ENCODE measurements at places on chromosomes 3 and 15.

DNA sequence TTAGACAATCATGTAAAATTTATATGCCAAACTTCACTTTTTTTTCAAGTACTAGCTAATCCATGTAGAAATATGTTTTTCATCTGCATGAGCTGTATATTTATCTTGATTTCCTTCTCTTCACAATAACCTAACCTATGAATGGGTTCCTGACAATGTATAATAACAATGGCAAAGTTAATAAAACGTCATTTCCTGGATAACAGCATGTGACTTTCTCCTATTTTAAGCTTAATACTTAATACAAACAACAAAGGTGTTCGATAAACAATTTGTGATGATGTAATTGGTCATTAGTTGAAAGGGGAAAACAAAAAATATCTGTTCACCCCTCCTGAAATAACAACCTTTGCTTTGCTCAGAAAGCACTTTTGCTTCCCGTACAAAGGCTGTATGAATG lies 20.4 kb downstream of the CD200 start:
- no peak for DNase-seq

- DNase-seq: peak; percentile 94
Observed at GRCh38 chr3:117856354-117856753, 1146.8 kb downstream of the TUSC7 start.

- DNase-seq: peak; percentile 71
Observed at GRCh38 chr3:178436773-178437172, 99.5 kb upstream of the KCNMB2 start.

DNA sequence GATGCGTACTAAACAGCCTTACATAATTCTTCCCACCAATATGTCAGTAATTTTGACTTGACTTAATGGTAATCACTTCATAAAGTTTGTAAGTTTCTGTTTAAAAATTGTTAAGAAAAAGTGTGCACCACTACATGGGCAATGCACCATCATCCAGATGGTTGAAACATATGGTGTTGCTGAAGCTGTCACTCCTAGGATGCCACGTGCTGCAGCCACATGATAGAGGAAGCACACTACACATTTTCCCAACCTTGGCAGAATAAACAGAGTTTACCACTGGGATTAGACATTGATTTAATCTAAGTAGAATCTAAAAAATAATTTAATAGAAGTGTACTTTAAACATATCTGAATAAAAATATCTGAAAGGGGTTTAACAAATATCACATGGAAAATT lies 1209.9 kb downstream of the NSUN3 start:
- DNase-seq: no peak

DNA sequence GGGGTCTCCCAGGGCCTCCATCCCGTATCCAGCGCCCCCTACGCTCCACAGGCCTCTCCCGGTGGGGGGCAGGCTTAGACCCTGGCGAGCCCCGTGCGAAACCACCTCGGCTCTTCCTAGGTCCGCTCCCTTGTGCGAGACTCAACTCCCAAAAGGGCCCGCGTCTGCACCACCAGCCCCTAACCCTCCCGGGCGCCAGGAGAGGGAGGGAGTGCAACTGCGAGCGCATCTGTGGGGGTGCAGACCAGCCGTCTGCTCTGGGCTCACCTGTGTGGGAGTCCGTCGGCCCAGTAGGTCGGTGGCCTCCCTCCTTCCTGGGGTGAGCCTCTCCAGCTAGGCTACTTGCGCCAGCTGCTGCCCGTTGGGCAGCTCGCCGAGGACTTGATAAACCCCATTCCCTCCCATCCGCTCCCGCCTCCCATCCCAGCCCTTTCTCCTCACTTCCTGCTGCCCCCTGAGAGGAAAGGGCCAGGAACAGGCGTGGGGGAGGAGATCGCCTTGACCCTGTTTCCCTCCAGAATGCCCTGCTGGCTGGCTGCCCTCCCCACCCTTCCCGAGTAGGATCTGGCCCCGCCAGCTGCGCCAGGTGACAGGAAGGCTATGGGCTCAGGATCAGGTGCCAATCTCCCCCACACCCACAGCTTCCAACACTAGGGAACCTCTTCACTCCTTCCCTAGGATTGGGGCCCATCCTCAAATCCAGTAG lies at the start of gene HYAL2:
Gene HYAL2 (minus strand): TSS at position 360 of the 706 bp plus-strand sequence. CDS start 2,256 bp downstream, outside the sequence.
- no peak for DNase-seq

DNA sequence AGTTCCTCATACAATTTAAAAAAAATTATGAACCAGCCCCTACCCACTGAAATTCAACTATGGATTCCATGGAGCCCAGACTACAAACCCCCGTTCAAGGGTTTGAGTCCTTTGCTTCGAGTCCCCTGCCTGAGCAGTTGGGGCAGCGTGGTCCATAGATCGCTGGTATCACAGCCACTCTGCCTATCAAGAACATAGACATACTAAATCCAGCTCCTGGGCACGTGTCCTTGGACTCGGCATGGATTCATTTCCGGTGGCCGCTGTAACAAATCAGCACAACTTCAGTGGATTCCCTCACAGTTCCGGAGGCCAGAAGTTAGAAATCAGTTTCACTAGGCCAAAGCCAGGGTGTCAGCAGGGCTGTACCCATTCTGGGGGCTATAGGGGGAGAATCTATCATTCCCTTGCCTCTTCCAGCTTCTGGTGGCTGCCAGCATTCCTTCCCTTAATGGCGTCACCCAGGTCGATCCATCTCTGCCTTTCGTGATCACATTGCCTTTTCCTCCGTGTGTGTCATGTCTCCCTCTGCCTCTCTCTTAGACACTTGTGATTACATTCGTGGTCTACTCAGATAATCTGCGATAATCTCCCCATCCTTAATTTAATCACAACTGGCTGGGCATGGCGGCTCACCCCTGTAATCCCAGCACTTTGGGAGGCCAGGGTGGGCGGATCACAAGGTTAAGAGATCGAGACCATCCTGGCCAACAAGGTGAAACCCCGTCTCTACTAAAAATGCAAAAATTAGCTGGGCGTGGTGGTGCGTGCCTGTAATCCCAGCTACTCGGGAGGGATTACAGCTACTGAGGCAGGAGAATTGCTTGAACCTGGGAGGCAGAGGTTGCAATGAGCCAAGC lies 4.6 kb upstream of the TMEM44 start:
- DNase-seq: no peak

GRCh38 chr15:24856397-24857390 lies 98.1 kb upstream of the SNRPN start:
- DNase-seq: no peak

- DNase-seq: no peak
Observed at GRCh38 chr3:73601011-73601410, 23.7 kb downstream of the PDZRN3 start.

- DNase-seq: no peak
Observed at GRCh38 chr3:169545606-169546005, 117.9 kb downstream of the MECOM start.

Data from OCI-M1 (cell line).